ENCODE measurements at places on chromosomes 1 and 21.
A peak's percentile ranks its signal among the peaks of the same experiment; 100 is the strongest.

DNA sequence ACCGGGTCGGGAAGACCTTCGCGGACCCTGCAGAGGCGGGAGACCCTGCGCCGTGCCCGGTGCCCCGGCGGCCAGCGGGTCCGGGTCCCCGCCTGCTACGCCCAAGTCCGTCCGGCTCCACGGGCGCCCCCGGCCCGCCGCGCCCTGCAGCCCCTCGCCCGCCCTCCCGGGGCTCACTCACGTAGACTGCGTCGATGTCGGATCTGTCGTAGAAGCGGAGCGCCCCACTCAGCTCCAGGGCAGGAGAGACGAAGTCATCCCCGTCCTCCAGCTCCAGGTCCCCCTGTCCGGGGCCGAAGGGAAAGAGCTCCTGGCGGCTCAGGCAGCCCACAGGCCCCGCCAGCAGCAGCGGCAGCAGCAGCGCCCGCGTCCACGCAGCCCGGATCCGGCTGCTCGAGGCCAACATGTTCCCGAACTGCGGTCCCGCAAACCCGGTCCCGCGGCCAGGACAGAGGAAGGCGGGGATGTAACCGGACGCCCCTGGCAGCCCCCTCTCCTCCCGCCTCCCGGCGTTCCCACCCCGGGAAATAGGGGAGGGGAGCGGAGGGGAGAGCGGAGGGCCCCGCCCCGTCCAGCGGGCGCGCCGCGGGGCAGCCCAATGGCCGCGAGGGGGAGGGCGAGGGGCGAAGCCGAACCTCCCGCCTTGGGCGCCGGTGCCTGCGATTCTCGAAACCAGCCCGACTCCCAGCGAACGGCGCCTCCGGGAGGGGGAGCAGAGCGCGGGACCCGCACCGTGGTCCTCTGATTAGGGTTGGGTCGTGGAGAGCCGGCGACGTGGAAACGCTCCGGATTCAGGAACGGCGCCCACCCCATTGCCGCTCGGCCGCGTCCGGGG, at the start of gene NID1:
Gene NID1 (minus strand): TSS at position 417 of the 835 bp plus-strand sequence. CDS start 11 bp downstream, at position 406.
- DNase-seq, result peak; percentile 74

DNA sequence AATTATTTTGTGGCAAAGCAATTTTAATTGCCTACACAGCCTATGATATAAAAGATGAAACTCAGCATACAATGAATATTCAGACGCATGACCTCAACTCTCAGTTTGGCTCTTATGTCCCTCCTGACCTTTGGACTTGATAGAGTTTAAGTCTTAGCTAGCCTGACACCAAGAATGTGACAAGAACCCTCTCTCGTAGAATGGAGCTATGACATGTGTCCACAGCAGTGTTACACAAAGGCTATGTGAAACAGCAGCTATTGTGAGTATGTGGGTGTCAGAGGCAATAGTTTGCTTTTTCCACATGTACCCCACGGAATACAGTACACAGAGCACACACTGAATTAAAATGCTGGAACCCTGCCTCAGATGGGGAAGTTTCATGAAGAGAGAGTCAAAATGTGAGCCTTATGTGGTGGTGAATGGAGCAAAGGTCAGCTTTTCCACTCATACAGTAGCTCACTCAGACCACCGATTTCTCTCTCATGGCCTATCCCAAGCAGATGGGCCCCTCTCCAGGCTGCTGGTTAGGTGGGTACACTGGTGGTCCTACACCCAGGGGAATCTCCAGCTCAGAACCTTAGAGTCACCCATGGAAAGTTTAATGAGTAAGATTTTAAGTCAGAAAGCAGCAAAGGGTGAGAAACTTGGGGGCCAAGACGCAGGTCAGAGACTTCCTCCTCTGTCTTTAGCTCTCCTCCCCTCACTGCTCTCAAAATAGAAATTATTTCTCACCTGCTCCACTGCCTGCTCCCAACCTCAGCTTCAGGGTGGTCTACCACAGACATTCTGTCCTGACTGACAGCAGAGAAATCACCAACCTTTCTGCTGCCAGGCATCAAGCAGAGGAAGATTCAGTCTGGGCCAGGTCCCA, 10.1 kb upstream of the XCL2 start:
- DNase-seq, result no peak

- no peak for DNase-seq
These were observed 13.9 kb upstream of the CD53 start for GRCh38 chr1:110859062-110859461.

- DNase-seq, result no peak
These were observed 249.6 kb downstream of the PRDM2 start for GRCh38 chr1:13949546-13949945.

GRCh38 chr21:45132841-45133573, 58.6 kb downstream of the ADARB1 start:
- DNase-seq, result no peak

- no peak for DNase-seq
These were observed 100.8 kb upstream of the SLC45A1 start for GRCh38 chr1:8217011-8217711.

GRCh38 chr1:39370602-39371001, 120.8 kb upstream of the BMP8A start:
- DNase-seq, result no peak

DNA sequence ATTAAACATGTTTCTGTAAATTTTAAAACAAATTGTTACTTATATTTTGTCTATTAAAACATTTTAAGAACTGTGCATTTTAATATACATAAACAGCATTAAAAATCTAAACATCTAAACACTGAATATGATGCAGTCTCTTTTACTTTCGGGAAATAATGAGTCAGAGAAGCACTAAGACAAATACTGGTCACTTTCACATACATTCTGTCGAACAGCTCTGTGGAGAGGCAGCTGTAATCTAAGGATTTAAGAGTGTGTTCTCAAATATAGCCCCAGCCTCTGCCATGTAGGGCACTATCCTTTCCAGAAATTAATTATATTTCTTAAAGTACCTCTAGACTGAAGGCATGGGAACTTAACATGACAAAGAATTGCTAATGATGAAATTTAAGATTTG, 89.6 kb upstream of the PTGFR start:
- DNase-seq, result no peak

GRCh38 chr1:203327684-203328457, 22.6 kb downstream of the BTG2 start:
- DNase-seq, result no peak
